ENCODE measurements at places on chromosomes 2 and 18.

GRCh38 chr2:72236445-72237067, 88.9 kb upstream of the CYP26B1 start:
- DNase-seq: no peak

- DNase-seq: peak; percentile 93
Measured at GRCh38 chr2:231601356-231602229, 8.9 kb downstream of the TEX44 start.

DNA sequence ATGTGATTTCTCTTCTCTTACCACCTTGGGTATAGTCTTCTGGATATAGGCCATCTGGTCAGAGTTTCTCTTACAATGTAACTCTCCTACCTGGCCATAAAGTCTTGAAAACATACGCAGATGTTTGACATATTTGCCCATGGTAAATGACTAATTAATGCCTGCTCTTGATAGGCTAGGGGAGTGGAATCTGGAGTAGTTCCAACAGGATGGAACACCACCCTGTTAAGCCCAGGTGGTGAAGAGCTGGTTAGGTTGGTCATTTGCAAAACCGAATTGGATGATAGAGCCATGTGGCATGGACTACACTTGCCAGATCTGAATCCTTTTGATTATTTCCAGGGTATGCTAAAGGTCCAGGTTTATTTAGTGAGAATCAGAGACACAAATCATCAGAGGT, 36.5 kb downstream of the HADHB start:
- no peak for DNase-seq

GRCh38 chr2:180591947-180592346, 388.5 kb upstream of the UBE2E3 start:
- DNase-seq: no peak

DNA sequence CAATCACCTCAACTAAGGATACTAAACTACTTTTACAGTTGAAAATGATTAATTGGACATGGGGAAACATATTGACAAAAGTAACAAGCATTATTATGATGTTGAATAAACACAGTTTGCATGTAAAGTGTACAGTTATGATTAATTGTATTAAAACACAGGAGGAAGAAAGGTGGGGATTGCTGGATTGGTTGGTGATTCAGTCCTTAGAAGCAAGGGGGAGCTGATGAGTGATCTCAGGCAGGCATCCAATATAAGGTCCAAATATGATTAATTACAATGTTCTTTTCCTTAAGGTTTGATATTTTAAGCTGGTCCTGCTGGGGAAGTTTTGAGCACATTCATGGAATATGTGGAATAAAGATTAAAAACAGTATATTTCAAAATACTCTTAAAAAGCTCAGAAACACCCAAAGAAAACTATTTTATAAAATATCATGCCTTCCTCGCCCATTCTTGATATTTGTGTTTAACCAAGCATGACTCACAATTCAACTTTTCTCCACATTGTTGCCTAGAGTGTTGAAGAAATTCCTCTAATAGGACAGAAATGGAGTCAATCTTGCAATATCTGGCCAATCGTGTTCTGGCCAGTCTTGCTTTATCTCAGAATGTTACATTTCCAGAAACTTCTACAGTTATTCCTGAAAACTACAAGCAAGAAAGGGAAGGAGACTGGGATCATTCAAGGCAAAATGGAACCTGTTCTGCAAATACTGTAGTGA, 268.2 kb downstream of the RPIA start:
- DNase-seq: no peak

GRCh38 chr2:85235281-85235680, 92.5 kb downstream of the TGOLN2 start:
- no peak for DNase-seq

DNA sequence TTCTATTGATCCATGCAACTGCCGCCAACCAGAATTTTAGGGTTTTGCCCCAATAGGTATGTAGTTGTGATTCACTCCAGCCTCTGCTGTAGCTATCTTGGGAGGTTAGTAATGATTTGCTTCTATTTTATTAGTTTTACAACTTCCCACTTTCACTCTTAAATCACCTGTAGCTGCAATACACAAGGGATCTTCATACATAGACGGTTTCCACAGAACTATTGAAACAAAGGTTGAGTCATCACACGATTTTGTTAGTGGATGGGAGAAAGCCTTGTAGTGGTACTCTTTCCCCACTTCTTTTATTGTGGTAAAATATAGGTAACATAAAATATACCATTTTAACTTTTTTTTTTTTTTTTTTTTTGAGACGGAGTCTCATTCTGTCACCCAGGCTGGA, 104.2 kb upstream of the SPRED2 start:
- DNase-seq: no peak

- no peak for DNase-seq
Measured at GRCh38 chr18:49456794-49457193, 3.7 kb downstream of the DYM start.

GRCh38 chr18:2960983-2961696, 51.8 kb downstream of the LPIN2 start:
- DNase-seq: no peak

DNA sequence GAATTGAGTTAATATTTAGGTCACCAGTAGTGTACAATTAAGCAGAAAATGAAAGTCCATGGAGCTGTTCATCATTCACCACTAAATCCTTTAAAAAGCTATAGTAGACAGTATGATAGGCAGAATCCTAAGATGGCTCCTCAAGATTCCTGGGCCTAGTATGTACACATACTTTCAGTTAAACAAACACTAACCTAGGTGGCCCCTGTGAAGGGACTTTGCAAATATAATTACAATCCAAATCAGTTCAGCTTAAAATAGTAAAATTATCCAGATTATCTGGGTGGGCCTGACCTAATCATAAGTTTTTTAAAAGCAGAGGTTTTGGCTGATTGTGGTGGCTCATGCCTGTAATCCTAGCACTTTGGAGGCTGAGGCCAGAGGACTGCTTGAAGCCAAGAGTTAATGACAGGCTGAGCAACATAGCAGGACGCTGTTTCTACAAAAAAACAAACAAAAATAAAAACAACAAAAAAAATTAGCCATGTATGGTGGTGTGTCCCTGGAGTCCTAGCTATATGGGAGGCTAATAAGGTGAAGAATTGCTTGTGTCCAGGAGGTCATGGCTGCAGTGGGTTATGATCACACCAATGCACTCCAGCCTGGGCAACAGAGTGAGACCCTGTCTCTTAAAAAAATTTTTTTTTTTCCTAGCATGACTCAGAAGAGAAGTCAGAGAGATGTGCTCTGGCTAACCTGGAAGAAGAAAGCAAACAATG, 13.9 kb downstream of the MEX3C start:
- no peak for DNase-seq

DNA sequence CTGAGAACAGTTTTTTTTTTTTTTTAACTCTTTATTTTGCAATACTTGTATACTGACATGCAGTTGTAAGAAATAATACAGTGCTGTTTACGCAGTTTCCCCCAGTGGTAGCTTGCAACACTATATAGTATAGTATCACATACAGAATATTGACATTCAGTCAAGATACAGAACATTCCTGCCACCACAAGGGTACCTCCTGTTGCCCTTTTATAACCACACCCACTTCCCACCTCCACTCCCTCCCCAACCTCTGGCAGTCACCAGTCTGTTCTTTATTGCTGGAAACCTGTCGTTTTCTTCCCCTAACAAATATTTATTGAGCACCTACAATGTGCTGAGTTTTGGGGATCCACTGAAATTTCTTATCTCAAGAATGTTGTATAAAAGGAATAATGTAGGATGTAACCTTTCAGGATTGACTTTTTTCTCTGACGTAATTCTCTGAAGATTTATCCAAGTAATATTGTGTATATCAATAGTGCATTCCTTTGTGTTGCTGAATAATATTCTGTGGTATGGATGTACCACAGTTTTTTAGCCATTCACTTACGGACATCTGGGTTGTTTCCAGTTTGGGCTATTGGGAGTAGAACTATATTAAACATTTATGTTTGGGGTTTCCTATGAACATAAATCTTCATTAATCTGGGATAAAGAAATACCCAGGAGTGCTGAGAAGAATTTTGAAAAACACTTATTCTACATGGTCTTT, 51.4 kb upstream of the EML6 start:
- DNase-seq: no peak

DNA sequence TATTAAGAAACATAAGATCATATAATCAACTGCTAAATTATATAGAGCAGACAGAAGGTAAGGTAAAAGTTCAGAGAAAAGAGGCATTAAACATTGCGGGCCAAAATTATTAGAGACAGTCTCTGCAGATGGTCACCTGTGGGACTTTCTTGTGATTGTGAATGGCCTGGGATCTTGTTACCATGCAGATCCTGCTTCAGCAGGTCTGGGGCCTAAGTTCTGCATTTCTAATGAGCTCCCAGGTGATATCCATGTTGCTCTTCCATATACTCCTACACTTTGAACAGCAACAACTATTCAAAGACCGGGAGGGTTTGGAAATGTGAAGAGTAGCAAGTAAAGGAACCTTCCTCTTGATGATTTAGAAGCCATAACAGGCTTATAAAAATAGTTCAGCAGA, 8.5 kb upstream of the ETAA1 start:
- no peak for DNase-seq

DNA sequence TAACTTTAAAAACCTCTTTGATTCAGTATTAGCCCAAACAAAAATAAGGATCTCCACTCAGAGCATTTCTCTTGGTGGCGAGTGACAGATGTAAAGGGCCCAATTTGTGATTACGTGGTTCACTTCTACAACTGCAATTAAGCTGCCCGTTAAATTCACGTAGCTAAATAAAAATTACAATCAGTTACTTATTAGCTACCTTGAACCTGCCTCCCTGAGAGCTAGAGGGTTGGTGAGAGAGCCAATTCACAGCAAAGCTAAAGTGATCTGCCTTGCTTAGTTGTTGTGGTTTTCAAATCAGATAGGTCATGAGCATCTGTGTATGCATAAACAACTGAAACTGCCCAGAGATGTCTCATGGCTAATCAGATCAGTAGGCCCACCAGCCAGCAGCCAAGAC, 156.7 kb downstream of the RNF152 start:
- DNase-seq: no peak

DNA sequence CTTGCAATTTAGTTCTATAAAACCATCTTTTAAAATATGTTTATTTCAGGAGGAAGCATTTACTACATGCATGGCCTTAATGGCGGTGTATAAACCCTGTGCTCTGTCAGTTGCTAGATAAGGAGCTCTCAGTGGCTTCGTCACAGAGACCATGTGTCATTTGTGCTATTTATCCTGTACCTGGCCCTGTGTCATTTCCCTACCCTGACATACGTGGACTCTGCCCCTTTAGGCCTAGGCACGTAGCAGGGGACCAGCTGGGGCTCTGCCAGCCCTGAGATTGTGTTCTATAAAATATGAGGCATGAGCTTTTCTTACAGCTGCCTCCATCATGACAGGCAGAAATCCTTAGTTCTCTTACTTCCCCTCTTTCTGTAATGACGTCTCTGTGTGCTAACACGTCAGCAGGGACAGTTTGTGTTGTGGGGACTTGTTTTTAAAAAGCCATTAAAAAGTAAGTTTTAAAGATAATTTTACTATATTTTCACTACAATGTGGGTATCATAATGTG, 88.0 kb downstream of the ITGB1BP1 start:
- DNase-seq: no peak

DNA sequence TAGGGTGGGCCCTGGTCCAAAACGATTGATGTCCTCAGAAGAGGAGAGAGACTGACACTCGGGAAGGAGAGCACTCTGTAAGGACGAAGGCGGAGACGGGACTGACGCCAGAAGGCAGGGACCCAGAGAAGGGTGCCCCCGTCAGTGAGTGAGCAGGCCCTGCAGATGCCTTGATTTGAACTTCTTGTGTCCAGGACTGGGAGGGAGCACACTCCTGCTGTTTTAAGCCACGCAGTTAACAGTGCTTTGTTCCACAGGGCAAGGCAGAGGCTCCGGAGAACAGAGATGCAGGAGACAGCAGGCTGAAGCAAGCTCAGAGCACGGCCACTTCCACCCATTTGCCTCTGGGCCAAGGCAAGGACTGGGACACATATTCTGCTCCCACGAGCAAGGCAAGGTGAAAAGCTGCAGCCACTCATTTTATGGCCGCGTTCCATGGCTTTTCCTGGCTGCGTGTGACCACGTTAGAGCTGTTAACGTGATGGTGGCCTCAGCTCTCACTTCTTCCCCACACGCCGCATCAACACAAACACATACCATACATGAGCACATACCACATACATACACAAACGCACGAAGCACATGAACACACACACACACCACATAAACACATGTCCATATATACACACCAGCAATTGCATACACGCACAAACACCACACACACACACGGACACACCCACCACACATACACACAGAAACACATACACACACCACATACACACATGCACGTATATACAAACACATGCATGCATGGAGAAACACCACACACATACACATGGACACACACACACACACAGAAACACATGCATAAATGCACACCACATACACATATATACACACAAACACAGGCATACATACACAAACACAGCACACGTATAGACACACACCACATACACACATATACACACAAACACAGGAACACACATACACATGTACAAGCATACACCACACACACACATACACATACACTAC, 521.0 kb upstream of the MYT1L start:
- DNase-seq: no peak
